ENCODE measurements at places on chromosomes 7 and 10. TPM values are rescaled to one million over a fixed set of nuclear protein-coding genes. Genes with fewer than 3 reads are reported as not detected.

- DNase-seq, result peak; percentile 20
Observed at GRCh38 chr10:89392974-89393373, 551 bp downstream of the IFIT1 start.

The DKK1 gene
- total RNA-seq, result 0.28 TPM

The PRPS1L1 gene
- not detected for total RNA-seq

DNA sequence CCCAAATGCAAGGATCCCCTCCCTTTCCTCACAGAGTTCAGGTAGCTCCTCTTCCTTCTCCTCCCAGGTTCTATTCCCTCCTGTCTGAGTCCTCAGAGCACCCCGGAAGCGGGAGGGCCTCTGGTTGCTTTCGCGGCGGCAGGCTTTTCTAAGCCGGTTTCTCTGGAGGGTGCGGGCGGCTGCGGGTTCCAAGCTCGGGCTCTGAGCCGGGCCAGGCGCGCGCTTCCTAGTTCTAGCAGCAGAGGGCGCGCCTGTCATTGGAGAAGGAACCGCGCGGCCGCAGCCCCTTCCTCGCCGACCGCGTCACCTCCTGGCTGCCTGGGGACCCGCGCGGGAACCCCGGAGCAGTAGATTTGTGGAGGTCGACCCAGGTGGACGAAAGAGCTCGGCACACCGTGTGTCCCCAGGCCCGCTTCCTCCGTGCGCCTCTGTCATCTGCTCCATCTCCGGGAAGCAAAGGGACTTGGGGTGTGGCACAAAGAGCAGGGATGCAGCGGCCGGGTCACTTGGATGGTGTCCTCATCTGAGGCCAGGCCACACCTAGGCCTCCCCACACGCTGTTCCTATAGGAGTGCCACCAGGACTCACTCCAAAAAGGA is 389.0 kb upstream of the PODXL start:
- DNase-seq, result peak; percentile 77

The ATP5F1C gene
- total RNA-seq, result 419 TPM

DNA sequence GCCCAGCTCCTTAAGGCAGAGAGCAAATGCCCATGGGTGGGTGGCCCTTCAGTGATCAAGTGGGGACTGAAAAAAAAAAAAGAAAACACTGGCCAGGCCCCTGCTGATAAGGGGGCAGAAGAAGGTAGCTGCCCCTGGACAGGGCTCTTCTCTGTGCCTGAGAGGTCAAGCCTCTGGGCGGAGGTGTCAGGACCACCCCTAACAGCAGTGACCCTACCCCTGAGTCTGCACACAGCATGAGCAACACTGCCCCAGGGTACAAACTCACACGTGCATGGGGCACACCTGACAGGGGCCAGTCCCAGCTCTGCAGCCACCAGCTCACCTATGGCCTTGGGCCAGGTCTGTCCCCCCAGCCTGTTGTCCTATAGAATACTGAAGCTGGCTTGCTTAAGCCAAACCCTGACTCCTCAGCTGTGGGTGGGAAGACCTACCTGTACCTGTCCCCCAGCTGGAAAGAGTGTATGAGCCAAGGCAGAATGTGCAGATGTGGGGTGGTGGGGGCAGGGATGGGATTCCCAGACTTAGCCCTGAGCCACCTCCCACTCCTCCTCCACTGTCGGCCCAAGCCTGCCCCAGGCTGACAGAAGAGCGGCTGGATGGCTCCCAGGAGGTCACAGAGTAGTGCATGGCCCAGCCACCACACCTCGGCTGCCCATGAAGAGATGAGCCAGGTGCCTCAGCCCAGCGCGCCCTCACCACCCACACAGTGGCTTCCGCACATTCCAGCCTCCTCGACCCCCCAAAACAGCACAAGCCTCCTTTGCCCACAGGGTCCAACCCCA is 23.7 kb downstream of the KCNH2 start:
- no peak for DNase-seq

The ARL4A gene
- total RNA-seq, result 15.9 TPM

The UTF1 gene
- not detected for total RNA-seq

DNA sequence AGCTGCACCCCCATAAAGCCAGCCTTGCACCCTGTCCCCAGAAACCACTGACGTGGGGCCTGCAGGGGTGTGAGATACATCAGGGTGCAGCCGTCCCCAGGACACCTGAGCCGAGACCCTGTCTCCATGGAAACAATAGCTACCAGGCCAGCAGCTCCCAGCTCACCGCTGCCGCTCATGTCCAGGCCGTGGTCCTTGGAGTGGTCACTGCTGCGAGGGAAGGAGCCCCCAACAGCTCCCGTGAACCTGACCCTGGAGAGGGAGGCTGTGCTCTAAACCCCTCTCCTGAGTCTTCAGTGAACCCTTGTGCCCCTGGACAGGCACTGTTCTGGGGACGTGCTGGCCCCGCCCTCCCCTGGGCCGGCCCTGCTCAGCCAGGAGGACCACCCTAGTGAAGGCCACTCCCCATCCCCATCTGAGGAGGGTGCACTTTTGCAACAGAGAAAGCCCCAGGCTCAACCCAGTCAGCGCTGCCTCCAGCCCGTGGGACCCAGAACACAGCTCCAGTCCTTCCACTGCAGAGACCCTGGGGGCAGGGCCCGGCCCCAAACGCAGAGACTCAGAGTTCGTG is 19.6 kb upstream of the INPP5A start:
- DNase-seq, result no peak

DNA sequence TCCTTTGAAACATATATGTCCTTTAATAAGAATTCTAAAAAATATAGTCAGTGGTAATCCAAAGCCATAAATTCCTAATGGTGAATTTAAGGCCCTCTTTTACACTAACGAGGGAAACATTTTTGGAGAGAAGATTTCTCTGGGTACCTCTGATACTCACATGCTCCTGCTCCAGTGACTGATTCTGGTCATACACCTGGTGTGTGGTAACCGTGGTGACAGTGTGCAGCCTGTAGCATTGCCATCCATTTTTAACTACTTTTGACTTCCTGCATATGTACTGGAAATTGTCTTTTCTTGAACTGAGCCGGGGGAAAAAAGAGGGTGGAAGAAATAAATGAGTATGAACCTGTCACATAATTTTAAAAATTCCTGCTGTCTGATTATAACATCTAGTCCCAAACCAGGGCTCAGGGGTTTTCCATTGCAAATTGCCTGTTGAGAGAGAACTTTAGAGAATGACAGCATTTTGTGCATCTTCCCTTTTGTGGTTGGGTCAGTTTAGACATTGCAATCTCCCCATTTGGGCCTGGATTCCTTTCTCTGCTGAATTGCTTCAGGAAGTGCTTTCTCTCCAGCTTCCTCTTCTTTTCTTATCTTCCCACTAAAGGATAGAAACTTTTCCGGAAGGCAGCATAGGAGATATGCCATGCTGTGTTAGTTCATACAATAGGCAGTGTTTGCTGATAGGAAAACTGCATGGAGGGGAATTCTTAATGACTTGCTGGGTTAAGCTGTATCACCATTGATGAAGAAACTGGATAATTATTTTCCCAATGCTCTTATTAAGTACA is 125.5 kb downstream of the GRM3 start:
- DNase-seq, result no peak

The OR6B1 gene
- not detected for total RNA-seq

GRCh38 chr10:78528749-78529204 is 495.1 kb downstream of the RPS24 start:
- DNase-seq, result no peak

GRCh38 chr10:127735156-127735555 is 1.8 kb upstream of the FOXI2 start:
- DNase-seq, result no peak

- DNase-seq, result peak; percentile 6
Observed at GRCh38 chr7:88002617-88003016, 68.6 kb downstream of the ADAM22 start.

GRCh38 chr10:50286517-50286916 is 35.2 kb upstream of the ASAH2 start:
- peak; percentile 28 for DNase-seq

DNA sequence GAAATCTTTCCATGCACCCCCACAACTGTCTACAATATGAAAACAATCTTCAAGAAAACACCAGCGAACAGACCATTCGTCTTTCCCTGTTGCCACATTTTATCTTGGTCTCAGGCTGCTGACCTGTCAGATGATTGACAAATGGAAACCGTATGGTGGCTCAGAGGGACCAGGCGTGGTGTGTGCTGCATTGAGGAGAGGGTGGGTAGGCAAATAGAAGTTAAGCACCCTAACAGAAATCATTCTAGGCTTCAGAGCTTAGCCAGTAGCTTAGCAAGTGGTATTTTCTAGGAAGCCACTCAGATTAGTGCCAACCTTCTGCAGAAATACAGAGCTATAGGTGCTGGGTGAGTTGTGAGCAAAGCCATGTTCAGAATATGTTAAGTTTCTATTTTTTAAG is 114.9 kb downstream of the DPP6 start:
- DNase-seq, result no peak
